NCI-H460 (cell line): ENCODE measurements at places on chromosomes 4 and X.

DNA sequence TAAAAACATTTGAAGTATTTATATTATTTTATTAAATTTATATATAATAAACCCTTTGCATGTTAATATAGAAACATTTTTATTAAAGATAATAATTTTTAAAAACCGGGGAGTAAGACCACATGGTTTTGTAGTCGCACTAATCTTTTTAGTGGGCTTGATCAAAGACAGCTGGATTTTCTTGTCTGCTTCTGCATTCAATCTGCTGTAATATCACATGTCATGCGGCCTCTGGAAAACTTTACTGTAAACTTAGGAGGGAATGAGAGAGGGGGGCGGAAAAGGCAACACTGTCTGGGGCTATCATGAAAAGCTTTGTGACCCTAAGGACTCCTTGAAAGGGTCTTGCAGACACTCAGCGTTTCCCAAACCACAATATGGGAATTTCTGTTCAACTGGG is 62.8 kb upstream of the NLGN4X start:
- no peak for DNase-seq

DNA sequence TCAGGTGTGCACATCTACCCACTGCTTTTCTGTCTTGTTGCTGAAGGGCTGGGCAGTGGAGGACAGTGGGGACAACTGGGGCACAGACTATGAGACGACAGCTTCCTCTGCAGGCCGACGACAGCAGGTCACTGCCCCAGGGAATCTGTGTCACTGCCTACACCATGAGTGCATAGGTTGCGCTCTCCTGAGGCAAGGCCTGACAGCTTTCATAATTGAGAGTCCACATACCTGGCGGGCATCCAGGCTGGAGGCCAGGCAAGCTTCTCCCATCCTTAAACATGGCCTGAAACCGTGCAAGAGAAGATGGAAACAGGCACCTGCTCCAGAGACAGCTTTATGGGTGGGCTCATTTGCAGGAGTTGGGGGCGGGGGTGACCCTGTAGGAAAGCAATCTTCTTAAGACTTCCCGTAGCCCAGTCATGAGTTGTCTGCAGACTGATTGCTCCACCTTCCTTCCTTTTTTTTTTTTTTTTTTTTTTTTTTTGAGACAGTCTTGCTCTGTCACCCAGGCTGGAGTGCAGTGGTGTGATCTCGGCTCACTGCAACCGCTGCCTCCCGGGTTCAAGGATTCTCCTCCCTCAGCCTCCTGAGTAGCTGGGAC is 2.9 kb downstream of the ANOS1 start:
- DNase-seq: no peak

DNA sequence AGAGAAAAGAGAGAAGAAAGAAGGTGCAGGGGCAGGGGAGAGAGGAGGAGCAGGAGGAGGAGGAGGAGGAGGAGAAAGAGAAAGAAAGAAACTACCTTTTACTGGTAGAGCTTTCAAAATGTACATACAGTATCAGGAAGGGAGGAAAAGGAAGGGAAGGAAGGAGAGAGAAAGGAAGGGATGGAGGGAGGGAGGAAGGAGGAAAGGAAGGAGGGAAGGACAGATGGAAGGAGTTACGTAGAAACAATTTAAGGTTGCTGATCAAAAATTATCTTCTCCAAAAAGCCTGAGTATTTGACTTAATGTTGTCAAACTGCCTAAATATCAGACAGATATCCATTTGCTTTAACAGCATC is 13.4 kb downstream of the TBC1D9 start:
- DNase-seq: no peak

DNA sequence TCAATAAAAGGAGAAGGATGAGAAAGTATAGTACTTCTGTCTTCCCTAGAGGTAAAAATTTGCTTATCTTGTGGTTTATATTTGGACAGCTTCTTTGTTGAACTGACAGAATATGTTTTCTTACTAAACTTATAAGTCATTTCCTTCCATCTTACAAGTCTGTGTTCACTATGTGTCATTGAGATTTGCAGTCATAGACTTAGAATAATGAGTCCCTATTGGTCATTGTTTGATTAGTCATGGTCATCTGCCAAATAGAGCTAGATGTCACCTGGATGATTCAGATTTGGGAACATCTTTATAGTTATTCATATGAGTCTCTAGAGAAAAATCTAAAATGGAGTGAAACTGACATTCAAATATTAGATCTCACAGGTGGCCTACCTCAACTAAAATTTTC is 51.5 kb downstream of the SPATA18 start:
- no peak for DNase-seq

DNA sequence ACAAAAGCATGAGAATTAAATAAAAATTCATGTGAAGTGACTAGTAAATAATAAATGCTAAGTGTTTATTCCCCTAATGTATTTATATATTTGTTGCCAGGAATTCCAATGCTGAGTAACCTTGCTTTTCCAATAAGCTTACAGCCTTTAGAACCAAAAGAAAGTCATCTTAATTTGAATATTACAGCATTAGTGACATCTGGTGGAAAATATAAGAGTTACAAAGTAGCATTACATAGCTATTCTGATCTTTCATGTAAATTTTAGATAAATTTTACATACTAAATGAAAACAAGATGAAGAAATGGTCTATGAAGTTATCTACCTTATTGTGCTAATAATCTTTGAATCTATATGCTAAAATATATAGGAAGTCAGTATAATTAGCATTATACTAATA is 10.4 kb downstream of the MAD2L1 start:
- no peak for DNase-seq

GRCh38 chr4:143393195-143393594 is 56.5 kb downstream of the GAB1 start:
- DNase-seq: no peak

DNA sequence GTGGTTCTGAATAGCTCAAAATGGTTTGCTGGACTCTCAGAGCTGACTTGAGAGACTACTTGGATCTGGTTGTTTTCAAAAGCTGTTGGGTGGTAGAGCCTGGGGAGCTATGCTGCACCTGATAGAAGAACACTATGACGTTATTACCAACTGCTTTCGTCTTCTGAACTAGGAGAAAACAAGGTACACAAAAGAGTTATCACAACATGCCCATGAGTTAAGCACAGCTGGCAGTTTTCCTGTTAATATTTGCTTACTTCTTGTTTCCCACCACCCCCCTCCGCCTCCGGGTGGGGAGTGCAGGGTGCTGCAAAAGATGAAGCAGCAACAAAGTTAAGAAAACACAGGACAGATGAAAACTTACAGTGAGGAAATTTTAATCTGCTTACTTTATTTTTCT is 69.1 kb downstream of the RASL11B start:
- no peak for DNase-seq
